ENCODE measurements at places on chromosomes 2 and 18.

DNA sequence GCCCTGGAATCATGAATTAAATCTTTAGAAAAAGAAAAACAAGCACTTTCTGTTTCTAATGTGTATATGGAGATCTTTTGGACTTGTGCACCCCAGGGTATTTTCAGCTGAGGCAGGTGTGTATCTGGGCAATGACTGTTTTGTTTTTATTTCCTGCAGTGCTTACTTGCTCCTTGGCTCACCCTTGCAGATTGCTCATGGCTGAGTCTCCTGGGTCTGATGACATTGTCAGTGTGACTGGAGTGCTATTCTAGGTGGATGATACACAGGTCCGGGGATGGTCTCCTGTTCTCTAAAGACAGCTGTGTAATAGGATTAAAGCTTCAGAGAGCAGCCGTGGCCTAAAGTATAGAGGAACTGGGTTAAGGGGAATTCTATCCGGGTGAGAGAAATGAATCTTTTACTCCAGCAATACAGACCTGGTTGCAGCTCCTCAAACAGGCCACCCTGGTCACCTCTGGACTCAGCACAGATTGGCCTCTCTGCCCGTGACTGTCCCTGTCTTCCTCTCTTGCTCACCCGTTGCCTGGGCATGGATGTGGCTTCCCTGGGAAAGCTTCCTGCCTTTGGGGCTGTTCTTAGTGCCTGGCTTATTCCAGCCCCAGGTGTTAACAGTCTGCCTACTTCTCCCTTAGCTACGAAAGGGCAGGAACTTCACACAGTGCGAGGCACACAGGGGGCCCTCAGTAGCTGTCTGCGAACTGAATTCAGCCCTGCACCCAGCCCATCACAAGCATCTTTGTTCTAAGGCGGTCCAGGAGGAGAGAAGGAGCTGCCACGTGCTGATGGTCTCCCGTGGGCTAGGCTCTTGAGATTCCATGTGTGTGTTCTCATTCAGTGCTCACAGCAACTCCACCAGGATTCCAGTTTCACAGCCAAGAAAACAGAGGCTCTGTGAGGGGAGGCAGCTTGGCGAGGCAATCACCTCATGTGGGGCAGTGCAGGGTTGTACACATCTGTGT is 84.3 kb downstream of the ACOXL start:
- no peak for DNase-seq

DNA sequence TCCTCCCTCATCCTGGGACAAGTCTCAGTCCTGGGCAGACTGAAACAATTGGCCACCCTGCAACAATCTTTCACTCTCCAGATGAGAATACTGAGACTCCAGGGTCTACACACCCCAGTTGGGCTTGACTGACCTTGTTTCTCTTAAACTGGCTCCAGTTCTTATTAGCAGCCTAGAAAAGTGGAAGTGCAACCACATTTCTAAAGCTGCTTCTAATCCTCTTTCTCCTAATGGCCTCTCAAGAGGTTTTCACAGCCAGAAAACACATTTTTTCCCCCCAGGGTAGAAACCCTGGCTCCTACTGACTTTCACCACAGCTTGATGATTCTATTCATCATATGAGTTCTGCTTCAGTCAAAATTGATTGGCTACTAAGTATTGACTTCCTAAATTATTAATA is 45.8 kb downstream of the SLC4A5 start:
- DNase-seq = no peak

DNA sequence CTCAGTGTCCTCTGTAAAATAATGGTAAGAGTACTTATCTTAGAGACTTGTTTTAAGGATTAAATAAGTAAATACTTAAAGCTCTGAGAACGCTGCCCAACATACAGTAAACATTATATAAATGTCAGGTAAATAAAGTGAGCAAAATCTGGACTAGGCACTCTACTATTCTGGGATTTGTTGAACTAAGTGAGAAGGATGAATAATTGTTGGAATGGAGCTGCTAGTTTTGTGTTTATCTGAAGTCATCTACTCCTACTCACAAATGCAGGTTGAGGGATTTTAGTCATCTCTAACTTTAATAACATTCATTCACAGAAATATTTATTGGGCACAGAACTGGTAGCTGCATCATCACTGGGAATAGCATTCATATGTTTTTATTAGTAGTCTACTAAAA is 103.4 kb downstream of the MEIS1 start:
- no peak for DNase-seq

DNA sequence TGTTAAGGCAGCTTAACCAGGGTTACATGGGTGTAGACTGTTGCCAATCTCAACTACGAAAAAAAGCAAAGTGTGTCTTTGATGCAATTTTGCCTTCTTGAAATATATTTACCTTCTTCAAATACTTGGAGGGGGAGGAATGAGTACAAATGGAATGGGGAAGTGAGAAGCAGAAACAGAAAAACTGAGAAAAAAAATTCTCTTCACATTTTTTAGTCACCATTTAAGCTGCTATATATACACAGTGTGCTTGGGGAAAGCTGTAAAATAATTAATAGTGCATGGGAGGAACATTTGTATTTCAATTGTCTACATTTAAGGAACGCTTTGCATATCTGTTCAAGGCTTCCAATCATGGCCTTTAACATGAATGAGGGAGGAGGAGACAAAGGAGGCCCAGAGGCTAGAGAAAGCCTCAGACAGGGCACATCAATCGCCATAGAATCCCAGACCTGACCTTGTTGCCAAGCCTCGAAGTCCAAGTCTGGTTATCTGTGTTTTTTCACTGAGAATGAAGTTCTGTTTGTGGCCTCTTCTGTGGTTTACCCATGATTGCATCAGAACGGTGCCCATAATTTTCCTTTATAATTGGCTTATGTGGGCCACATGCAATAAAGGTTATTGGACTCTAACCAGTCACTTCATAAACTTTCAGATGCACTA is 158.6 kb downstream of the PIK3C3 start:
- no peak for DNase-seq

- no peak for DNase-seq
Measured at GRCh38 chr18:24231773-24232735, 93.2 kb downstream of the CABYR start.

GRCh38 chr18:27661320-27662018 is 476.4 kb upstream of the CHST9 start:
- no peak for DNase-seq

DNA sequence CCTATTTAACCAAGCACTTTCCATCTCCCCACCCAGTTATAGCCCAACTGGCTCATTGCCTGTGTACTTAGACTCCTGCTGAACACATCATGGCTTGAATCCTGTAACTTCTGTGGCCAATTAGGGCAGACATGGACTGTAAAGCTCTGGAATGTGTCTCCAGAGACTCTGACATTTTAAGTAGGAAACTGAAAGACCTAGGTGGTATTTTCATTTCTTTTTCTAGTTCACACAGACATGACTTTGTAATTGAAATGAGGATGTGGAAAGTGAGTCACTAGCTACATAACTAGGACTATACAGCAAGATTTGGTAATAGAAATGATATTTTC is 12.2 kb downstream of the DOK1 start:
- DNase-seq = no peak

GRCh38 chr18:53025247-53025646 is 685.2 kb downstream of the DCC start:
- DNase-seq = no peak

DNA sequence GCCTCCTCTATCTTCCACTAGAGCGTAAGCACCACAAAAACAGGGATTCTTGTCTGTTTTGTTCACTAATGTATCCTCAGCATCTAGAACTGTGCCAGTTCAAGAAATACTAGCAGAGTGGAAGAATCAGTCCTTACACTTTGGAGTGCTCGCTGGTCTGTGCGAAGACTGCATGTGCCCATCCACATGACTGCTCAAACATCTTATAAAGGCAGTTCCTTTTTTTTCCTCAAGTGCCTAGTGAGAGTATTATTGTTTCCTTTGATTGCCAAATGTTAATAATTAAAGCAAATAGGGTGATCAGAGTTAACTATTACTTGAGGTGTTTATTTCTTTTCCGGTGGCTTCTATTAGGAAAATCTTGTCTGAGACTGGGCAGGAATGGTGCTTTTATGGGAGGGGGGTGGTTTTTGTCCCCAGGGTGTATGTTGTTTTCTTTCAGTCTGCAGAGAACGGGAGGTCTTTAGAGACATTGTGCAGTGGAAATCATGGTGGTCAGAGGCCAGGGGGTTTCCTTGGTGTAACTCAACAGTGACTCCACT is 45.6 kb upstream of the ITGB6 start:
- no peak for DNase-seq

DNA sequence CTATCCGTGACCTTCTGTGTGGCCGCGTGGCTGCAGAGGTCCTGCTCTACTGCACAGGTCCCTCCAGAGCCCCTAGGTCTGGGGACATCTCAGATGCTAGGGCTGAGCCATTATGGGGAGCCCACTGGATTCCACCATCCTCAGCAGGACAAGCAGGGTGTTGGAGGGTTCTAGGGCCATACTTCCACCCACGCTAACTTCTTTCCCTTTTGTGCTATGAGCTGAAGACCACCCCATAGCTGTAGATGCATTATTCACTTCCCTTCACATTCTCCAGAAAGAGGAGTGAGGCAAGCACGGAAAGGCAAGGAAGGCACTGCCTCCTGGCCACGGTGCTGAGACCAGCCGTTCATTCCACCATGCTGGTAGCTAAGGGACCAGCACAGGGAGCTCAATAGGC is 149.5 kb upstream of the MYCN start:
- no peak for DNase-seq

DNA sequence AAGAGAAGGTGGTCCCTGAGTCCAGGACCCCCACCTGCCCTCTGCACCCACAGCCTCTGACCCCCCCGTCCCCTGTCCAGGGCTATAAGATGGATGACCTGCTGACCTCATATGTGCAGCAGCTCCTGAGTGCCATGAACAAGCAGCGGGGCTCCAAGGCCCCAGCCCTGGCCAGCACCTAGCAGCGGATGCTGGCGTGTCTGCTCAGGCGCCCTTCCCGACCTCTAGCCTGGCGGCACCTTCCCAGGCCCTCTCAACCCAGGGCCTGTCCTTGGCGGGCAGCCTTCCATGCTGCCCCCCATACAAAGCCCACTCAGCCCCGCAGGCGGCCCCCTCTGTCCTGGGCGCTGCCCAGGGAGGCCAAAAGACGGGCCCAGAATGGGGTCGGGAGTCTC is 8.7 kb upstream of the GPR17 start:
- no peak for DNase-seq

- DNase-seq = no peak
Measured at GRCh38 chr18:74430806-74431571, 26.1 kb downstream of the DIPK1C start.

DNA sequence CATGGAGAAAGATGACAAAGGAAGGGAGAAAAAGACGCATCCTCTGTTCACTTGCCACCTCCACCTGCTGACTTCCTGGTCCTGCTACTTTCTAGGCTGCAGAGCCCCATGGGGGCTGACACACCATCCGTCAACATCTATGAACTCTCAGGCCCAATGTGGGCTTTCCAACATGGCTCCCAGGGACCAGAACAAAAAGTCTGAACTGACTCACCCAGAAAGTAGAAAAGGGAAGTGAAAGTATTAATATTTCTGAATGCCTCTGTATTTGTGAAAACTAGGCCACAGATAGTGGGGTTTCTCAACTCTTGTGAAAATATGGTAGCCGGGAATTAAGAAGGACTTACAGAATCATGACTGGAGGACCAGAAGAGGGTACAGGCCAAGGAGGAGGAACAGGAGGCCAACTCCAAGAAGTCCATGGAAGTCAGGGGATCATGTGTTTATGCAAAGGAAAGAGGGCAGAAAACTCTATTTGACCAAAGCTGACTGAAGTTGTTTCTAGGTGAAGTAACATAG is 123.1 kb upstream of the CAB39 start:
- no peak for DNase-seq

DNA sequence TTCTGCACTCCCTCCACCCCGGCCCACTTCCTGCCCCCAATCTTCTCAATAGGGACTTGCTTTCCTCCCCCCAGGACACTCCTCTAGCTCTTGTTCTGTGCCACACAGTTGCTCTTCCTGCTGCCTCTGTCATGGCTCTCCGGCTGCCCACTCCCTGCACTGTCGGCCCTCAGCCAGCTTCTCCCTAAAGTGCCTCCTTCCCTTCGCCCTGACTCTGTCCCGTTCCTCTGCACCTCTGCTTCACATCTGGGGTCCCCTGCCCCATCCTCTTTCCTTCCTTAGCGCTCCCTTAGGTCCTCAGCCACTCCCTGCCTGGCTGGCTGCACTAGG is 132.1 kb downstream of the CABLES1 start:
- no peak for DNase-seq

DNA sequence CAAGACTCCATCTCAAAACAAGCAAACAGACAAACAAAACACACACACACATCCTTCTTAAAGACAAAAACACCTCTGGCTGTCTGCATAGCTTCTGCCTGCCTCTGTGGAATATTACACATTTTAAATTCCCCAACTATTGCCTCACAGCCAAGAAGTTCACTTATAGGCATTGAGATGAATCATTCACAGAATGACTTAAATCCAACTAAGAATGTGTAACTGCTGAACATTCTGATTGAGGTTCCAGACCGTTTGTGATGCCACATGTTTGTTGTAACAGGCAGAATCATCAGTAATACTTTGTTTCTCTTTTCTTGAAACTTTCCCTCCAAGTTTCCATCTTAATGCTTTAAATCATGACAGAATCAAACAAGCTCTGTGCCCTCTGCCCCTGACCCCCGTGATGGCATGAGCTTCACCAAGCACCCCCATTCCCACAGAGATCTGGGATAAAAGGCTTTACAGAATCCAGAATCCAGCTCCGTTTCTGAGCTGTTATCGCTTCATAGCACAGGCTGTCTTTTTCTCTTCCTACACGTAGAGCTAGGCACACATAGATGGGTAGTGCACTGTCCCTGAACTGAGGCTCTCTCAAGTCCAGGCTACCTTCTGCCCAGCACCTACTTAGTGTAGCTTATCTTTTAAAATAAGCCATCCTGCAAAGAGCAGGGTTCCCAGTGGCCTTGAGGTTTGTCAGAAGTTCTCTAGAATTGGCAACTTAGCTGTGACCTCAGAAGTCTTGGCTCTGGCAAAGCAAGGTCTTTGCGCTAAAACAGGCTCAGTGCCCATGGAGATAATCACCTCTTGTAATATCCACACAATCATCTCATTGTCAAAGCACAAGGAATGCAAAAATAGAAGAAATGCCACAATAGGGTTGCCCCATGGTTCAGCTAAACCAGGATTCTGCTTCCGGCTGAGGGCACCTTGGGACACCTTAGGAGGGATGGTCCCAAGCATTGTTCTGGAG is 32.9 kb downstream of the EPAS1 start:
- no peak for DNase-seq

- DNase-seq = no peak
Measured at GRCh38 chr18:40159141-40160017, 1795.7 kb upstream of the PIK3C3 start.

GRCh38 chr2:182545420-182546167 is 118.8 kb upstream of the PDE1A start:
- DNase-seq = no peak
